Left lobe of liver (tissue), 2 donors: ENCODE measurements at places on chromosomes 3 and 15. TPM values are rescaled to one million over a fixed set of nuclear protein-coding genes. Genes with fewer than 3 reads are reported as not detected.
A peak's percentile ranks its signal among the peaks of the same experiment; 100 is the strongest.

DNA sequence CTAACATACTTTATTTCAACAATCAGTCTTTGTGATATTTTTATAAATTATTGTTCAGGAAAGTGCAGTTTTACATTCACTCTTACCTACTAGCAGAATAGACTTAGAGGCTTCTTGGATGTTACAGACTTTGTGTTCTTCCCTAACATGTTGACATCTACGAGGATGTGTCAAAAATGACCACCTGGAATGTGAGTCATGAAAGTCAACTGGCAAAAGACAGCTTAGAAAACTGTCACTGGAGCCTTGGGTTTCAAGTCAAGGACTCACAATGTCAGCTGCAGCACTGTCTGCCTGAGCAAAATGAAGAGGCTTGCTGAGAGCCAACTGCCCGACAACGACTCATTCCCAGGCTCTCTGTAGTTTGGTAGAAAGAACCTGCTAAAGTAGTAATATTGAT is 91.5 kb downstream of the CERS3 start:
- no peak for DNase-seq

DNA sequence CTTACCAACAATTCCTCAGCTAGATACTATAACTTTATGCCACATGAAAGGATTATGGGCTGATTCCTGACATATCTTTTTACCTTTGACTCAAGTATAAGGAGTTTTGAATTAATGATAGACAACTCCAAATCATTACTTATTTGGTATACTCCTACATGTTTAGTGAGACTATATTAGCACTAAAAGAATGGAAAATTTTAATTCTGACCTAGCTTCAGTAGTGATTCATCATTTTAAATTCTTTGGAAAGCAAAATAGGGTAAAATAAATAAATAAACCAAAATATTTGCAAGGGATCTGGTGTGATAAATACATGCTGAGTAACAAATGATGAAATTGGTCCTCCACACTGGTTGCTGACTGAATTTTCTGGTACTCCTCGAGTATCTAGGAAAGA is 42.3 kb upstream of the VGLL3 start:
- no peak for DNase-seq

DNA sequence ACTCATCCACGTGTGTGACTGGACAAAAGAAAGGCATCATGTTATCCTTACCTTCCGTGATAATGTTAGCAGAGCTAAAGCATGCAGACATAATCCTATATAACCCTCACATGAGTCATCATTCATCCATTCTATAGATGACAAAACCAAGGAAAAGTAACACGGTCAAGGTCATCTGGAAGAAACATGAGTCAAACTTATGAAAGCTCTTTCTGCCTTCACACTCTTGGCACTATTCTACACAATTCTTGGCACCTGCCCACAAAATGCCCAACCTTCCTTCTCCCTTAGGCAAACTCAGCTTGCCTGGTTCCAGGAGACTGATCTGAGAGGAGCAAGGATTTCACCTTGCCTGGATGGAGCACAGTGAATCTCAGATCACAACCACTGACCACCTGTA is 66.9 kb downstream of the PRICKLE2 start:
- no peak for DNase-seq

DNA sequence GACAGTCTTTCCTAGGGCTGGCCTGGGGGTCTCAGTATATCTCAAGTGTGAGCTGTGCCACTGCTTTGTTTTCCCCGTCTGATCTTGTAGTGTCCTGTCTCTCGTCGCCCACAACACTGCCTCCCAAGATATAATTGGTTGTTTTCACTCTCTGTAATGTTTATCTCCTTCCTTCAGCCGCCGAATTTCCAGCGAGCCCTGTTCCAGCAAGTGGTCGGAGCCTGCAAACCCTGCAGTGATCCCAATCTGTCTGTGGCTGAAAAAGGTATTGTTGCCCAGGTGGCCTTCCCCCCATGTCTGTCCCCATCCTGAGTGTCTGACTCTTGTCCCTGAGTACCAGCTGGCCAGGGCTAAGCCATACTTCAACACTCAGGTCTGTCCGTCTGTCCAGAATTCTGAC is 9.5 kb upstream of the MANF start:
- DNase-seq: no peak

GRCh38 chr3:126056088-126056487 is 27.8 kb downstream of the SLC41A3 start:
- no peak for DNase-seq

GRCh38 chr15:49320351-49320750 is 102.7 kb upstream of the FGF7 start:
- no peak for DNase-seq

Gene DLL4
- total RNA-seq: 3.7 TPM

GRCh38 chr3:64345371-64345770 is 120.1 kb upstream of the PRICKLE2 start:
- DNase-seq: no peak

DNA sequence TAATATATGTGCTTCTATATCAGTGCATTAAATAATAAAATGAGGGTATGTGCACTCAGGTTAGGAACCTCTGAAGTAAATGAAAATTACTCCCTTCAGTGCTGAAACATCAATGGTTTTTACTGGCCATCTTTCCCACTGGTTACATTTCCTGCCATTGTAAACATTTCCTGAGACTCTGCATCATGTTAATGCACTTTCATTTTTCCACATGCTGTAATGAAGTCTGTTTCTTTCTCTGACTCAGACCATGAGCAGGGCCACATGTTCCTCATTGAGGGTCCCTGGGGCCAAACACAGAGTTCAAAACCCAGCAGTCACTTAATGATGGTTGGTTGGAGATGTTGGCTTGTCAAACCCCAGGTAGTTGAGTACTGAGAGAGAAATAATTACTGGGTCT is 15.3 kb downstream of the FAM3D start:
- DNase-seq: no peak

GRCh38 chr3:187572441-187572840 is 97.8 kb downstream of the SST start:
- no peak for DNase-seq

Gene EPHB3
- total RNA-seq: 0.65 TPM

Gene GOLGA8S
- total RNA-seq: 0.35 TPM

- DNase-seq: peak; percentile 85
Observed at GRCh38 chr3:186413615-186414415, 51.8 kb upstream of the DGKG start.

GRCh38 chr3:125059488-125060245 is 3.9 kb upstream of the HEG1 start:
- no peak for DNase-seq

DNA sequence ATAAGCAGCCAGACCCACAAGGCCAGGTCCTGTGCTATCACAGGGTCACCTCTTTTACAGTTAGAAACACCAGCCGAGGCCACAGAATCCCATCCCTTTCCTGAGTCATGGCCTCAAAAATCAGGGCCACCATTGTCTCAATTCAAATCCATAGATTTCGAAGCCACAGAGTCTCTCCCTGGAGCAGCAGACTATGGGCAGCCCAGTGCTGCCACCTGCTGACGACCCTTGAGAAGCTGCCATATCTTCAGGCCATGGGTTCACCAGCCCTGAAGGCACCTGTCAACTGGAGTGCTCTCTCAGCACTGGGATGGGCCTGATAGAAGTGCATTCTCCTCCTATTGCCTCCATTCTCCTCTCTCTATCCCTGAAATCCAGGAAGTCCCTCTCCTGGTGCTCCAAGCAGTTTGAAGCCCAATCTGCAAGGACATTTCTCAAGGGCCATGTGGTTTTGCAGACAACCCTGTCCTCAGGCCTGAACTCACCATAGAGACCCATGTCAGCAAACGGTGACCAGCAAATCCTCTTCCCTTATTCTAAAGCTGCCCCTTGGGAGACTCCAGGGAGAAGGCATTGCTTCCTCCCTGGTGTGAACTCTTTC is 39.6 kb downstream of the TGM4 start:
- peak; percentile 66 for DNase-seq

Gene ACTRT3
- total RNA-seq: 1.6 TPM

- no peak for DNase-seq
Observed at GRCh38 chr3:120673116-120673515, 8.9 kb downstream of the HGD start.

DNA sequence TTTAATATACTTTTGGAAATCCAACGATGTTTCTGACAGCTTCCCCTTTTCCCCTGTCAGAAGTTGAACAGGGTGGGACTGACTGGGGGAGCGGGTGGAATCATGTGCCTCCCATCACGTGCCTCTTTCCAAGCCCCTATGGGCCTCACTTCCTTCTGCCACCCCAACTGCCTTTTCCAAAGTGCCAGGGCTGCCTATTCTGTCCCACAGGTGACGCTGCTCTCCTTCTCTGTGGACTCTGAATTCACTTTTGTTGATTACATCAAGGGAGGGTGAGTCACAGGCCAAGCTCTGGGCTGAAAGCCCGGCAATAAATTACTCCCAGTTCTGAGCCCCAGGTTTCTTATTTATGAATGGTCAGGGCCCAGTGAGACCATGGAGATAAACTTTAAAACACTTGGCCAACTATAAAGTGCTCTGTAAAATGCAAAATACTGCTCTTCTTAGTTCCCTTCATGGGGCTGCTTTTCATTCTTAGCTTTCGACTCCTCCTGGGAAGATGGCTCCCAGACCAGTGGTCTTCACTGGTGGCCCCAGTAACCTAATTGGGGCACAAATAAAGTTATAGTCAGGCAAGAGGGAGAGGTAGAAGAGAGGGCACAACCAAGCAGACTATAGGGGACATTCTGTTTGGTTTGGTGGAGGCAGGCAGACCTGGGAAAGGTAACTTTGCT is 12.3 kb downstream of the CPNE9 start:
- peak; percentile 53 for DNase-seq

Gene CFAP100
- not detected for total RNA-seq

GRCh38 chr3:72175296-72175858 is 390.4 kb upstream of the PROK2 start:
- DNase-seq: no peak

- no peak for DNase-seq
Observed at GRCh38 chr15:26712335-26712734, 60.5 kb downstream of the GABRB3 start.

DNA sequence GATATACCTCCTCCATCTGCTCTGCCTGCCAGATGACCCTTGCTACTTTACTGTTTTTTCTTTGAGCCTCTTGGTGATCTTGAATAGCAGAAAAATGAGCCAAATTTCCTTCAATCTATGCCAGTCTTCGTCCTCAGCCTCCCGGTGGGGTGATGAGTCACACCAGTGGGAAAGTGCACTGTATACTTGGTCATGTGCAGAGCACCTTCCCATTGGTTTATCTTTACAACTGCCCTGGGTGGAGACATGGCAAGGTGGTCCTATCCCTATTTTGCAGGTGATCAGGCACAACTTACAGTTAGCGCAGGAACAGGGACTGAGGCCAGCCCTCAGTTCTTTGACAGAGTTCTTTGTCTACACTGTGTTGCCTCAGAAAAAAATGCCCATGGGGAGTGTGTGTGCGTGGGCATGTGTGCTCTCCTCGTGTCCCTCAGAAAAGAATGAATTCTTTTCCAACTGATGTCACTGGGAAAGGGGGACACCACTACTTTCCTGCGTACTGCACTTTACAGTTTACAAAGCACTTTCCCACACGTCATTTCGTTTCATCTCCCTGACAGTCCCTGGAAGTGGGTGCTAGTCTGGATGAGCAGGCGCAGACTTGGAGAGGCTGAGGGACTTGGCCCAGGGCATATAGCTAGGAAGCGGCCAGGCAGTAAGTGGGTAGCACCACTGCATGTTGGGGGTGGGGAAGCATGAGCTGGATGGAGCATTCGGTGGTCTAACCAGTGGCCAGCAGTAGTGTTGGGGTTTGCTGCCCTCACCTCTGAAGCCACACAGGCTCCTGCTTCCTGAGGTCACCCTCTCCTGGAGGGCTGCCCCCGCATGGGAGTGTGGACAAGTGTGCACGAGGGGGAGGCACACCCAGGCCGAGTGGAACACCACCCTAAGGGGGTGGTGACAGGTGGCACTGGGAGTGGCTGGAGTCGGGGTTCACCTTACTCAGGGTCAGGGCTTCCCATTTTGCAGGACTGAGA is 24.1 kb downstream of the SMAD3 start:
- DNase-seq: no peak

- DNase-seq: no peak
Observed at GRCh38 chr3:168157099-168157700, 61.5 kb upstream of the GOLIM4 start.

DNA sequence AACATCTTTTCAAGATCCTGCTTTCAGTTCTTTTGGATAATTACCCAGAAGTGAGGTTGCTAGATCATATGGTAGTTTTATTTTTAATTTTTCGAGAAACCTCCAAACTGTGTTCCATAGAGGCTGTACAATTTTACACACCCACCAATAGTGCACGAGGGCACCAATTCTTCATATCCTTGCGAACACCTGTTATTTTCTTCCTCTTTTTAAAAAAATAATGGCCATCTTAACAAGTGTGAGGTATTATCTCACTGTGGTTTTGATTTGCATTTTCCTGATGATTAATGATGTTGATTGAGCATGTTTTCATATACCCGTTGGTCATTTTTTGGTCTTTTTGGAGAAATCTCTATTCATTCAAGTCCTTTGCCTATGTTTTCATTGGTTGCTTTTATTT is 17.6 kb upstream of the CEP152 start:
- DNase-seq: no peak

Gene GREM1
- total RNA-seq: 2.2 TPM

- DNase-seq: no peak
Observed at GRCh38 chr3:111706527-111706926, 111.4 kb upstream of the ZBED2 start.

GRCh38 chr3:150733936-150734794 is 28.8 kb downstream of the SIAH2 start:
- peak; percentile 70 for DNase-seq

Gene PARP15
- 1.0 TPM for total RNA-seq

Gene PAQR9
- total RNA-seq: 11.5 TPM

- no peak for DNase-seq
Observed at GRCh38 chr3:56918111-56918568, 116.4 kb upstream of the ARHGEF3 start.
